Activated naive CD4-positive, alpha-beta T cell treated with Interleukin-2 at 50 U/mL for 16 hours (primary cell): ENCODE measurements at places on chromosomes 2 and 18.

- no peak for DNase-seq
Measured at GRCh38 chr2:34317797-34318196, 718.7 kb upstream of the FAM98A start.

DNA sequence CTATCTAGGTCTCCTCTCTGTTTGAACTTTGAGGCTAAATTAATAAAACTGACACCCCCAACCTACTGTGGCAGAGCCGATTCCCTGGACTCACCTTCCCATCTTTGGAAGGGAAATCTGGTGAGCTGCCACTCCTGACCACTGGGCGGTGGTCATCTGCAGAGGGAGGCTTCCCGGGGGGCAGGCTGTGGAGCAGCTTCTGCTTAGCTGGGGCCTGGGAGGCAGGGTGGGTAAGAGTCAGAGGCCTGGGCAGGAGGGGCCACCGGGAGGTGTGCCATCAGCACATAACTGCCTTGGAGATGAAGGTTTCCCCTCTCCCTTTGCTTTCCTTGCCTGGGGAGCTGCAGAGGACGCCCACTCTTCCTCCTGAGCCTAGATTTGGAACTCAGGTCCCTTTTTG is 2.3 kb upstream of the NPPC start:
- no peak for DNase-seq

DNA sequence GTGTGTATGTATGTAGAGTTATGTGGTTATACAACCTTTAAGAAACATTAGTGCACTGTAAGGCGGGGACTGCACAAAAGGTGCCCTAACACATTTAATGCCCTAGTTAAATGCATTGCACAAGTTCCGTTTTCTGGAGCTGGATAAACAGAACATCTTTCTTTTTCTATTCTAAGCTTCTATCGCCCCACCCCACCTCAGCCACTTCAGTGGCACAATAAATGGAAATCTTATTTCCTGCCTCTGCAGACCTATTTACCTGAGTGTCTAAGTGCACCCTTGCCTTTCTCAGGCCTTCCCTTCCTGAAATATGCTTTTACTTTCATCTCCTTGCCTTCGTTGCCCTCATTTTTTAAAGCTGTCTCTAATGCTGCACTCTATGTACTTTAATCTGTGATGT is 123.5 kb downstream of the TANC1 start:
- DNase-seq, result no peak

- no peak for DNase-seq
Measured at GRCh38 chr2:180540761-180541160, 439.6 kb upstream of the UBE2E3 start.

DNA sequence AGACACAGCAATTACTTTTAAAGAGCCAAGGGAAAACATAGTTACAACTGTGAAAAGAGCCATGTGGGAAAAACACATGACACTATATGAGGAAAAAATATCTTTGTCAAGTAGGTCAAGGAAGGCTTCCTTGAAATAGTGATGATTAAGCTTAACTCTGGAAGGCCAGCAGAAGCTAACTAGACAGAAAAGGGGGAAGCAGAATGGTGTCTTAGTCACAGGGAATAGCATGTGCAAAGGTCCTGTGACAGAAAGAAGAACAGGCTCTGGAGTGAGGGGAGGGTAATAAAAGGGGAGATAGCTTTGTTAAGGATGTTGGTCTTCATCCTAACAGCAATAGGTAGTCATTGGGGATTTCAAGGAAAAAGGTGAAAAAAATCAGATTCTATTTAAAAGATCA is 64.0 kb downstream of the ARHGAP25 start:
- no peak for DNase-seq

- no peak for DNase-seq
Measured at GRCh38 chr2:118016911-118017310, 3.0 kb upstream of the CCDC93 start.

GRCh38 chr18:58315041-58315440 is 271.0 kb downstream of the NEDD4L start:
- DNase-seq, result no peak

- no peak for DNase-seq
Measured at GRCh38 chr2:1501991-1502390, 88.7 kb downstream of the TPO start.

- DNase-seq, result no peak
Measured at GRCh38 chr2:47360927-47361326, 42.0 kb upstream of the MSH2 start.

DNA sequence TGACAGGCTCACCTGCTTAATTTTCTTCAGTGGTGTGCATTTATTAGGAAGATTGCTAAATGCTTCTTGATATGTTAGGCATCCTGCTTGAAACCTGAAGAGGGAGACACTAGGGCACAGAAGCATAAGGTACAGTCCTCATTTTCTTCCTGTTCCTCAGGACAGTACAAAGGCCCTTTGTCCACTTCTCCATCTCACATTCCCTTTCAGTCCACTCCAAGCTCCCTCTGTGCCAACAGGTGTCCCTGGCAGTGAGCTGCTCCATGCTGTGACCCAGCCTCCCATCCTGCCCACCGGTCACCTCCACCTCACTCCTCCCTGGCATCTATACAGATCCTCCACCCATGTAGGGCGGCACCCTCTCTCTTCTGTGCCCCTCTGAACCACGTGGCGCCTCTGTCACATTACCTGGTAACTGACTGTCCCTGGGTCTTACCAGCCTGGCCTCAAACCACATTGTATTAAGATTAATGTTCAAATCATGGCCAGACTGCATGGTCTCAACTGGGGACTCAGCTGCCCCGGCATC is 162.8 kb downstream of the VAPA start:
- no peak for DNase-seq

DNA sequence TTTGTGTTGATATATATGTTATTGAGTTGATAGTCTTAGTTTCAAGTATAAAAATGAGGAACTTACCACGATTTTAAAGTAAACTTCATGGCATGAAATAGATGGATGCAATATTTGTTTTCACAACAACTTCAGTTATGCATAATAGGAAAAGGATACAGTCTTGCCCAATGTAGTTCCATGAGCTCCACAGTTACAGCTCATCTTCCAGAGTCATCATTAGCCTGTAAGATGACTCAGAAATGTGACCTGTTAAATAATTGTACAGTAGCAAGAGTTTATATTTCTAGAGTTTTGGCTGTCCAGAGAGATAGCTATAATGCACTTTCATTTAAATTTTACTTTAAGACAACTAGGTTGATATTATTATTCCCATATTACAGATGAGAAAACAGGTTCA is 80.9 kb upstream of the ARHGAP28 start:
- no peak for DNase-seq

DNA sequence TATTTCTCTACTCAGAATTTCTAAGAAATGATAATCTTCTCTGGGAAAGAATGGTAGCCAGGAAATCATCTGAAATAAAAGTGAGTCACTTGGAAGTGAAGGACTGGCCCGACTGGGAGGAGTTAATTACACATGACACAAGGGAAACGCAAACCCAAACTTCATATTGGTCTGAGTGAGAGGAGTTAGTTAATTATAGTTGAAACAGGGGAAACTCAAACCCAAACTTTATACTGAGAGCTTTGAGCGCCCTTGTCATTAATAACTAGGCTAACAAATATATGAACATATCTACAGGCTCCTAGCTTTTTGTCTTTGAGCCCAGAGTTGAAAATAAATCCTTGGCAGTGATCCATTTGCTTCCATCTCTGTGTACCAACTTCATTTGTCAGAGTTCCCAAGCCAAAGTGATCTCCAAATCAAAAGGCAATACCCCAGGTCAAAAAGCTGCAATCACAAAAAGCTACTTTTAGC is 187.8 kb upstream of the COL3A1 start:
- DNase-seq, result no peak

DNA sequence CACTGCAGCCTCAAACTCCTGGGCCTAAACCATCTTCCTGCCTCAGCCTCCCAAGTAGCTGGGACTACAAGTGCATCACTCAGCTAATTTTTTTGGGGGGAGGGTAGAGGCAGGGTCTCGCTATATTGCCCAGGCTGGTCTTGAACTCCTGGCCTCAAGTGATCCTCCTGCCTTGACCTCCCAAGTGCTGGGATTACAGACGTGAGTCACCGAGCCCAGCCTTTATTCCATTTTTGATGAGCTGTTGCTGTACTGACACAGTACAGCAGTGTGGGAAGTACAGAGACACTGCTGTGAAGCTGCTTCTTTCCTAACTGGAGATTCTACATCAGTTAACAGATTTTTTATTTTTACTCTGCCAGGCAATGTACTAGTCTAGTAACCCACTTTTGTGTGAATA is 18.8 kb downstream of the PTRHD1 start:
- DNase-seq, result no peak
